ENCODE measurements at places on chromosomes 5 and 9.

GRCh38 chr9:806285-807156, 35.0 kb upstream of the DMRT1 start:
- DNase-seq: no peak

DNA sequence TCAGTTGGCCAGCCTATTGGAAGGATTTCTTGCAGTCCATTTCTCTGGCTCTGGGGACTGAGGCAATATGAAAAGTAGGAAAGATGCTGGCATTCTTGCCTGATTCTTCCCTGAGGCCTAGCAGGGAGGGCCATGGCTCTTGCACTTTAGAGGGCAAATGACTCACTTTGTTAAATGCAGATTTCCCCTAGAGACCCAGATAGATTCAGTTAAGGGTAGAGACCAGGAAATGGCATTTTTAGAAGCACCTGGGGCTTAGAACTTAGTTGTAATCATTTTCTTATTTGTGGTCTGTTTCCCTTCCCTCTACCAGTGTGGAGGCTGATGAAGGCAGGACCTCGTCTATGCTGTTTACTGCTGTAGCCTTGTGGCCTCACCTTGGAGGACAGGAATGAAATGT, 112.8 kb upstream of the NR3C1 start:
- DNase-seq: no peak

GRCh38 chr5:7251132-7251531, 144.8 kb upstream of the ADCY2 start:
- no peak for DNase-seq

GRCh38 chr9:36559036-36559695, 13.5 kb upstream of the MELK start:
- DNase-seq: no peak

- DNase-seq: no peak
Observed at GRCh38 chr5:133780619-133781280, 168.4 kb upstream of the FSTL4 start.

- DNase-seq: no peak
Observed at GRCh38 chr5:179135441-179136215, 75.5 kb downstream of the ZNF354C start.

- DNase-seq: no peak
Observed at GRCh38 chr9:88464851-88465250, 70.1 kb upstream of the NXNL2 start.

DNA sequence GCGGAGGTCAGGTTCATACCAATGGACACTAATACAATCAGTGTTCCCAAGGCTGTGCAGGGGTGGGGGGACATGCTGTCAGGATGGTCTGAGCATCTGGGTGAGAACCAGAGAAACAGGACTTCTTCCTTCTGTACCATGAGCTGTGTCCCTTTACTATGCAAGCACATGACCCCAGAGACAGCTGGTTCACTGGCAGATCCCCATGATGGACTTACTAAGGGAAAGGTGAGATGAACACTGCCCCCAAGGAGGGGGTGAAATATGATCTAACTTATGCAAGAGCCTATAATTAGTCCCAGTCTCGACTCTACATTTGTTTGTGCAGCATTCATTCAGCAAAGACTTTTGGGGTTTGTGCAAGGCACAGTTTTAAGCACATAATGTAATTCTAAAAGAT, 91.4 kb downstream of the LIFR start:
- no peak for DNase-seq

DNA sequence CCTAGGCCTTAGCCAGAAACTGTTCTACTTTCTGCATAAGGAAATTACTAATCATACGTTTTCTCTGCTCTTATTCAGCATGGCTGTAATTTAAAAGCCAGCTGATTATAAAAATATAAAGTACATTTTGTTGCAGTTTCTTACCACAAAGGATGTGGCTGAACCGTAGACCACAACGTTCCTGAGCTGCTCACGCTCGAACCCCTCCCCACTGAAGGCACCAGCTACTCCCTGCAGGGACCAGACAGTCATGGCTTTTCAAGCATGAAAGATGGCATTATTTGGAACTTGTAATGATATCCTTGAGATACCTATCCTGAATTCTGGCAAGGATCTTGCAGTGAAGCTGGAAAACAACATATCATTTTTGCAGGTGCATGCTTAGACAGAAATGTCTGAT, 91.8 kb upstream of the DMRT1 start:
- DNase-seq: no peak

GRCh38 chr9:127198587-127198986, 66.0 kb upstream of the GARNL3 start:
- no peak for DNase-seq

GRCh38 chr9:122159925-122160246, 178 bp downstream of the MORN5 start:
- no peak for DNase-seq

GRCh38 chr5:127585661-127586060, 63.2 kb upstream of the CTXN3 start:
- DNase-seq: no peak

DNA sequence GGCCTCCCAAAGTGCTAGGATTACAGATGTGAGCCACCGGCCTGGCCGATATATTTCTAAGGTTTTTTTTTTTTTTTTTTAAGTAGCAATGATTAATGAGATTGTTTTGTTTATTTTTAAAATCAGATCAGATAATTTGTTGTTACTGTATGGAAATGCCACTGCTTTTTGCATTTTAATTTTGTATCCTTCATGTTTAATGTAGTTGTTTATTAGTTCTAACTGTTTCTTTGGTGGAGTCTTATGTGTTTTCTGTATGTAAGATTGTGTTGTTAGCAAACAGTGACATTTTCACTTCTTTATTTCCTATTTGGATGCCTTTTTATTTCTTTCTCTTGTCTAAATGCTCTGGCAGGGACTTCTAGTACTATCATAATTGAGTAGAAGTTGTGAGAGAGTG, 87.3 kb downstream of the DMXL1 start:
- DNase-seq: no peak

GRCh38 chr5:123068368-123068938, 20.6 kb upstream of the PRDM6 start:
- DNase-seq: no peak

GRCh38 chr9:6692433-6692832, 46.9 kb upstream of the GLDC start:
- DNase-seq: no peak

DNA sequence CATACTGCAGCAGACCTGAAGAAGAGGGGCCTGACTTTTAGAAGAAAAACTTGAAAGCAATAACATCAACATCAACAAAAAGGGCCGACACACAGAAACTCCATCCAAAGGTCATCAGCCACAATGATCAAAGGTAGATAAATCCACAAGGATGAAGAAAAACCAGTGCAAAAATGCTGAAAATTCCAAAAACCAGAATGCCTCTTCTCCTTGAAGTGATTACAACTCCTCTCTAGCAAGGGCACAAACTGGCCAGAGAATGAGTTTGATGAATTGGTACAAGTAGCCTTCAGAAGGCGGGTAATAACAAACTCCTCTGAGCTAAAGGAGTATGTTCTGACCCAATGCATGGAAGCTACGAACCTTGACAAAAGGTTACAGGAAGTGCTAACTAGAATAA, 186.2 kb upstream of the RAI14 start:
- no peak for DNase-seq

DNA sequence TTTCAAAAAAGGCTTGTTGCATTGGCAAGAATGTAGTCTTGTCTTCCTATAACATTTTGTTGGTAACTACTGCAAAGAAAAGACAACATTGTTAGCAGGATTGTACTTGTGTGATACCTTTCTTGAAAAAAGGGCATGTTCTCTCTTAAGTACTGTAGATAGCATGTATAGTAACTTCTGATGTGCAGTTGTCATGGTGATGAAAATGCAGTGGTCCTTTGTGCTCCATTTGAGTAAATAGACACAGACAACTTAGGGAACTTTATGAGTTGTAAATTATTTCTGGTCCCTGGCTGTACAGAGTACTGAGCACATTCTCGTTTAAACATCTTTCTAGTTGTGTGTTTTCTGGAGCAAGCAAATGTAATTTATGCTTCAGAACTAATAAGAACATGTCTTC, 103.3 kb downstream of the CD180 start:
- DNase-seq: no peak

DNA sequence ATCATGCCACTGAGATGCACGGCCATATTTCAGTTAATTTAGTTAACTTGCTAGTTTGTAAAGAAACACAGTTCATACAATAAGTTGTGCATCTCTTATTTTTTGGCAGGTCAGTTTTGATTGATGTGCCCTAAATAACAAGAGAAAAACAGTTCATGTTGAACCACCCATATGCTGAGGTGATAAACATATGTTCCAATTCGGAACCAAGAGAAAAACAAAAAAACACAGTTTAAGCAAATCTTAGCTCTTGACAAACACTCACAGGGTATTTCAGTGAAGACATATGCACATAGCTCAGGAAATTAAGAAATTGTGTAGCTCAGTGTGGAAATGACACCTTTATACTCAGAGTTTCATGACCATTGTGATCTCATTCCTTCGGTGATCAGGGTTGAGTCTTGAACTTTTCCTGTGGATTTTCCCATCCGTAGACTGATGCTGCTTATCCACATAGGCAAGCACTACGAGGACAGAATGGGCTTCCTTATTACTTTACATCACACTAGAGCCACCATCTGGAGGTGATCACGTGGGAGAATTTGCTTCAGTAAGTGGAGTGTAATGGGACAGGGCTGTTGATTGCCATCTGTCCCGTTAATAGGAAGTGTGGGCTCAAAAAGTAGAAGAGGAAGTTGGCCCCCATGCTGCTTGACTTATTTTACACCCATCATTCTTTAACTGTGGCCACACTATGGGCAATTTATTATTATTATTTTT, 773.0 kb downstream of the MTRR start:
- DNase-seq: no peak

DNA sequence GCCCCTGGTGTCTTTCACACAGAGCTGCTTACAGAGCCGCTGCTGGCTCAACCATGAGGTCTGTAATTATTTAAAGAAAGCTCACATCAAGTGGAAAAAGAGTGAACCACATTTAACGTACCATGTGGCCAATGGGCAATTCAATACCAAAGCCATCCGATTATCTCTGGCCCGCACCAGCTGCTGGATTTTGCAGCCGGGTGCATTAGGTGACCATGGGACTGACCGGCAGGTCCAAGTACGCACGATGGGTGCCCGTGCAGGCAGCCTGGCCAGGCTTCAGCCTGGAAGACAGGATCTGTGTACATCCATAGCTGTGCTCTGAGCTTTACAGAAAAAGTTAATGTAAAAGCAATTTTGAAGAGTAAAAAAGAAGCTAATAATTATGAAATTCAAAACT, 20.5 kb downstream of the PPARGC1B start:
- DNase-seq: no peak

DNA sequence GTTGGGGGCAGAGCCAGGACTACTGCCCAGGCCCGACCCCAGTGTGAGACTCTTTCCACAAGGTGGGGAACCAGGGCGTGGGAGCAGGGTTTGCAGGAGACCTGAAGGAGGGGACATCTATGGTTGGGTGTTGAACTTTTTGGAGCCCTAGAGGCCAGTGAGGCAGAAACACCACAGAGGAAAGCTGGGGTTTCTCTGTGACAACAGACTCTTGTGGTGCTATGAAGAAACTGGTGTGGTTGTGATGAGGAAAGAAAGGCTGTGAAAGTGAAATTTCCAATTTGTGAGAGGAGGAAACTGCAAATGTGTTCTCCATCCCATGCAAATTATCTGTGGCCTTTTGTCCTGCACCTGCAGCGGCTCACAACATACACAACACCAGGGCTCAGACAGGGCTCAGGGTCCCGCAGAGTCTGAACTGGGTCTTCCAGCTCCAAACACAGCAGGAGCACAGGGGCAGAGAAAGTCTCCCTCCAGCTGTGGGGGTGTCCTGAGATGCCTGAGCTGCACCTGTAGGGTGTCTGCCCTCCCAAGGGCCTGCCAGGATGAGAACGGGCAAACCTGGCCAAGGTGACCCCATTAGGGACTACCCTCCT, 51.4 kb upstream of the GRHPR start:
- no peak for DNase-seq

- no peak for DNase-seq
Observed at GRCh38 chr5:135382106-135382790, 16.8 kb downstream of the MACROH2A1 start.

GRCh38 chr9:74282526-74283253, 214.4 kb upstream of the RORB start:
- DNase-seq: no peak

GRCh38 chr9:121376214-121376830, 6.3 kb upstream of the STOM start:
- DNase-seq: no peak

DNA sequence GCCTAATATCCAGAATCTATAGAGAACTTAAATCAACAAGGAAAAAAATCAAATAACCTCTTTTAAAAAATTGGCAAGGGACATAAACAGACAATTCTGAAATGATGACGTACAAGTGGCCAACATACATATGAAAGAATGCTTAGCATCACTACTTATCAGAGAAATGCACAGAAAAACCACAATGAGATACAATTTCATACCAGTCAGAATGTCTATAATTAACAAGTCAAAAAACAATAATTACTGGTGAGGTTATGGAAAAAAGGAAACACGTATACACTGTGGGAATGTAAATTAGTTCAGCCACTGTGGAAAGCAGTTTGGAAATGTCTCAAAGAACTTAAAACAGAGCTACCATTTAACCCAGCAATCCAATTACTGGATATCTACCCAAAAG, 1192.0 kb downstream of the CDH12 start:
- DNase-seq: no peak

DNA sequence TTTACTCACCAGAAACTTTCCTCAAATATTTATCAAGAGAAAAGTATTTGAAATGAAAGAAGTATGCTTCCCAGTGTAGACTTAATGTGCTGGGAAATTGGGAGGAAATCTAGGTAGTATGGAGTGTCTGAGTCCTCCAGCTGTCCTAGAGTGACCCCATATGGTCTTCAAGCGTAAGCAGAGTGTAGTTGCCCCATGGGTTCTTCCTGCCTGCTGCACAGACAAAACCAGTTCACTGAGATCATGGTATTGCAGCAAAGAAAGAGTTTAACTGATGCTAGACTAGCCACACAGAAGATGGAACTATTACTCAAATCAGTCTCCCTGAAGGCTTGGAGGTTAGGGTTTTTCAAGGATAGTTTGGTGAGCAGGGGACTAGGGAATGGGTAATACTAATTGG, 114.9 kb upstream of the PRLR start:
- no peak for DNase-seq

- no peak for DNase-seq
Observed at GRCh38 chr5:69329905-69330489, 2.6 kb downstream of the CCDC125 start.

DNA sequence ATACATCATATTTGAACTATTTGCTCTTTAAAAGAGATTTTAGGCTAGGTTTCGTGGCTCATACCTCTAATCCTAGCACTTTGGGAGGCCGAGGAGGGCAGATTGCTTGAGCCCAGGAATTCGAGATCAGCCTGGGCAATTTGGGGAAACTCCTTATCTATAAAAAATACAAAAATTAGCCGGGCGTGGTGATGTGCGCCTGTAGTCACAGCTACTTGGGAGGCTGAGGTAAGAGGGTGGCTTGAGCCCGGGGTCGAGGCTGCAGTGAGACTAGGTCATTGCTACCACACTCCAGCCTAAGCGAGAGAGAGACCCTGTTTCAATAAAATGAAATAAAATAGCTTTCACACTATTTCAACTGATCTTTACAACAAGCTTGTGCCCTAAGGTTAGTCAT, 500 bp upstream of the MRPL22 start:
- DNase-seq: no peak

- DNase-seq: no peak
Observed at GRCh38 chr5:157323107-157323706, 57.3 kb downstream of the CYFIP2 start.
